ENCODE measurements at places on chromosomes 1 and 21.

DNA sequence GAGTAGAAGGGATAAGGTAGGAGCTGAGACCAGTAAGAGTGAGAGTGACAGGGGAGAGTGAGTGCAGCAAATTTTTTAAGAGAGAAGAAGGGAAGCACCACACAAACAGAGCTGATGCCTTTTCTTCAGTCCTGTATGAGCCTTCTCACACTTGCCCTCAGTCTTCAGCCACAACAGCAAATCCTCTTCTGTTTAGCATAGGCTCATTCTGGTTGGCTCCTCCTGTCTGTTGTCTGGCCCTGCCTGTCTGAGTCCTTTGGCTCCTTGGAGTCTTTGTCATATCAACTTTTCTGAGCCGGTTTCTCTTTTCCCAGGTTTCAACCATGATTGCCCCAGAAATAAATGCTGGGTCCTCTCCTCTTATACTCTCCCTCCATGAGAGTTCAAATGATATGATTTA lies 12.7 kb upstream of the CASQ1 start:
- DNase-seq = no peak

DNA sequence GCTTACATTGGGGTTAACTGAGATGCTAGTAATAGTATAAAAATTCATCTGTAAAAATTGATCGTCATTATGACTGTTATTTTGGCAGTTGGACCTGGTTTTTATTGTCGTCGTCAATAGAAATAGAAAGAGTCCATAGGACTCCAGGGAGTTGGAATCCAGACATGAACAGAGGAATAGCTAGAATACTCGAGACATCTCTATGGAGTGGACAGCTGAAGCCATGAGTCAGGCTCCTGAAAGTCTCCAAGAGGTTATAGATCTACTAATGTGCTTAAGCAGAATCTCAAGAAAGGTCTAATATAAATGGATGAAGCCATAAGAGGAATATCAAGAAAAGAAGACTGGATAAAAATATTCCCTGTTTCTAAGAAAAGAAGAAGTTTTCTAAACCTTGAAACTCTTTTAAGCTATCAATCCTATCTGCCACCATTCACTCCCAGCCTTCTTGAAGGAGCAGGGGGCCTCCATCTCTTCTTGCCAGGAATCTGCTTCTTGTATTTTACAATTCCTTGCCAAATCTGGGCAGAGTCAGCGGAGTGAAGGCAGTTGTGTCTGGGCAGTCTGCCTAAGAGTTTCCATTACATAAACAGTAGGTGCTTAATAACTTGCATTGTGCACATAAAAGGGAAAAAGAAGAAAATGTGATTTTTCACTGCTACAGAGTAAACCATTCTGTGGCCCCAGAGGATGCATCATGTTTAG lies 163.3 kb downstream of the ST6GALNAC5 start:
- no peak for DNase-seq

DNA sequence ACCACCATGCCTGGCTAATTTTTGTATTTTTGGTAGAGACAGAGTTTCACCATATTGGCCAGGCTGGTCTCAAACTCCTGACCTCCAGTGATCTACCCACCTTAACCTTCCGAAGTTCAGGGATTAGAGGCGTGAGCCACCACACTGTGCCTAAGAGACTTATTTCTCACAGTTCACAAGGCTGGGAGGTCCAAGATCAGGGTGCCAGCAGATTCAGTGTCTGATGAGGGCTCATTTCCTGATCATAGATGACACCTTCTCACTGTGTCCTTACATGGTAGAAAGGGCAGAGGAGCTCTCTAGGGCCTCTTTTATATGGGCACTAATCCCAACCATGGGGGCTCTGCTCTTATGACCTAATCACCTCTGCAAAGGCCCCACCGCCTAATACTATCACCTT lies 58.8 kb downstream of the ARHGEF10L start:
- DNase-seq = no peak

- no peak for DNase-seq
These were observed 16.4 kb downstream of the RPE65 start for GRCh38 chr1:68433395-68433794.

DNA sequence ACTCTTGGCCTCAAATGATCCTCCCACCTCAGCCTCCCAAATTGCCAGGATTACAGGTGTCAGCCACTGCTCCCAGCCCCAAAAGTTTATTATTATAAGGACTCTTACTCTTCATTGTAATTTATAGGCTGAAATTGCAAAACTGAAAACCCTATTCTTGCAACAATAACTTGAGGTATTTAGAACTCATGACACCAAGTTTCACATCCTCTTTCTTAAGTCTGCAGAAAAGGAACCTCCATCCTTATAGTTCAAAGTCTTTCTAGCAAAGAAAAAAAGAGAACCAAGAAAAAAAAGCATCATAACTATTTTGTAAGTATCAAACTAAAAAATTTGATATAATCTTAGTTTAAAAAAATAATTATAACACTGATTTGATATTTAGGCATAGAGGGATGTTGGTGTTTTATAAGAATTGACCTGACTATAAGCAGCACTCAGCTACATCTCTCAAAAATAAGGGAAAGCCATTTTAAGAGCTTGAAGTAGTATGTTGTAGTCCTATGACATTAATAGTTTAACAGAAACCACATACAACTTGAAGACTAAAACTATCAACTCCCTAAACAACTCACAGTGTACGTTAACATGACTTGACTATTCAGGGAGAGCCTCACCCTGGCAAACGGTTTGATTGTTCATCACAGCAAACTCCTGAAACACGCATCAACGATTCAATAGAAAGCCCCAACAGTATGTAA lies 122.4 kb downstream of the AKT3 start:
- DNase-seq = no peak

GRCh38 chr1:1794999-1795398 lies 16.7 kb upstream of the NADK start:
- no peak for DNase-seq

- DNase-seq = no peak
These were observed 89.8 kb upstream of the ARHGAP29 start for GRCh38 chr1:94327001-94327690.

DNA sequence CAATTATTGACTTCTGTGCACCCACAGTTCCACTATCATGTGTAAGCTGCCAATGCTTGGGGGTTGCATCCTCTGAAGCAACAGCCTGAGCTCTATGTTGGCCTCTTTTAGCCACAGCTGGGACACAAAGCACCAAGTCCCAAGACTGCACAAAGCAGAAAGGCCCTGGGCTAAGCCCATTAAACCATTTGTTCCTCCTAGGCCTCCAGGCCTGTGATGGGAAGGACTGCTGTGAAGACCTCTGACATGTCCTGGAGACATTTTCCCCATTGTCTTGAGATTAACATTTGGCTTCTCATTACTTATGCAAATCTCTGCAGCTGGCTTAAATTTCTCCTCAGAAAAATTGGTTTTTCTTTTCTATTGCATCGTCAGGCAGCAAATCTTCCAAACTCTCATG lies 123.7 kb upstream of the DEPDC1 start:
- no peak for DNase-seq

DNA sequence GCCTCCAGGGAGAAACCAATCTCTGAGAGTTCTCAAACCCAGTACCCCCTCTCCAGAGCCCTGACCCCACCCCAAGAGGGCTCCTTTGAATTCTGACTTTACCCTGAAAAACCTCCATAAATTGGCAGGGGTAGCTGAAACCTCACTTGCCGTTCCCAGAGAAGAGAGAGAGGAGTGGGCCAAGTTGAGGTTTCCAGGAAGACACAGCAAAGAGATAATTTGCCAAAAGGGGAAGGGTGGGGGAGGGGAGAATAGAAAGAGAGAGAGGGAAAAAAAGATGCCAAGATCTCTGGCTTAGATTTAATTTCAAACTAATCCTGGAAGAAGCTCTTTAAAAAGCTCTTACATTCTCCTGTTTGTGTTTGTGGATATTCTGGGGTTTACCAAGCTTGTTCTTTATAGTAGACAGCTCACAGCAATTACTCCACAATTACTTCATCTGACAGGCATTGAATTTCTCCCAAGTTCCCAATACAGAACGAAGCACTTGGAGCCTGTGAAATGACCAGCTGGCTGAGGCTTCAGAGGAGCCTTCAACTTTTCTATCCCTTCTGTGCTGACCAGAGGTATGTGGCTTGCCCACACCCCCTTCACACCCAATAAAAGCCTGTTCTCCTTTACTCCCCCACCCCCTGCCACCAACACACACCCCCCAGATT lies 1.1 kb upstream of the GRHL3 start:
- DNase-seq = no peak

GRCh38 chr21:28126521-28127174 lies 866.0 kb downstream of the LTN1 start:
- DNase-seq = no peak

GRCh38 chr21:15775981-15776380 lies 46.2 kb downstream of the USP25 start:
- no peak for DNase-seq

DNA sequence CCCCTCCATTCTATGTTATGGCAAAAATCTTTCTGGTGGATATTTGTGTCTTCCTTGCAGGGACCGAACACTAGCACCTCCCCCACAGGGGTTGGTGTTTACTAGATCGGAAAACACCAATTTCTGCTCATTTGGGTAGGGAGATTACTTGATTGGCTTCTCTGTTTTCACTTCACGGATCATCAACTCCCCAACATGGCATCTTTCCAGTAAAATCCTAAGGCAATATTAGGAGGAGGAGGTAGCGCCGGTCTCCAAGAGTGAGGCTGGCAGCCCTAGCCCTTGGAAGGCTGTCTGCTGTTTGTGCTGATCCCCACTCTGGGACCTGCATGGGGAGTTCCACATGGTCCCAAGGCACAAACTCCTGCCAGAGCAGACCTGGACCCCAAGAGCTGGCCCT lies 12.2 kb downstream of the VASH2 start:
- DNase-seq = no peak

DNA sequence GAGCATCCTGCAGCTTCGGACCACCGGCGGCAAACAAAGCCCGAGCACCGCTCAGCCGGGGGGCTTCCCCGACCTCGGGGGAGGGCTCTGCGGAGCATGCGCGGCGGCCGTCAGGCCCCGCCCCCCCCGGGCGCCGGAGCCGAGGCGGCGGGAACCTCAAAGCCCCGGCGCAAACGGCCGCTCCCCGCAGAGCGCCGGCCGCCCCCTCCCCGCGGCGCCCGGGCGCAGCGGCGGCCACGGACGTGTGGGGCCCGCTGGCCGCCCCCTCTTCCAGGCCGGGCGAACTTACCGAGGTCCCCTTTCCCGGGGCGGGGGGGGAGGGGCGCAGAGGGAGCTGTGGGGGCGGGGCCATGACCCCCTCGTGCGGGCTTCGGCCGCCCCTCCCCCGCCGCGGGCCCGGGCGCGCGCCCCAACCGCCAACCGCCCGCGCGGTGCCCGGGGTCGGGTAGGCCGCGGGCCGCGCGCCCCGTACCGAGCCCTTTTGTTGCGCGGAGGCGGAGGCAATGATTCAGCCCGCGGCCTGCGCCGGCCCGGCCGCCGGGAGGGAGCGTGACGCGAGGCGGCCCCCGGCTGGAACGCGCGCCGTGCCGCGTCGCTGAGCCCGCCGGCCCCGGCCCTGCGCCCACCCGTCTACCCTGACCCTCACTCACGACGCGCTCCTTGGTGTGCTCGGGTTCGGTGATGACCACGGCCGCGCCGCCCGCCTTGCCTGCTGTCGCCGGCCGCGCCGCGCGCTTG lies 1.7 kb downstream of the RCC2 start:
- no peak for DNase-seq

- no peak for DNase-seq
These were observed 76.1 kb downstream of the SH3BGR start for GRCh38 chr21:39527664-39528381.

GRCh38 chr21:19322360-19322759 lies 918.8 kb upstream of the TMPRSS15 start:
- no peak for DNase-seq

DNA sequence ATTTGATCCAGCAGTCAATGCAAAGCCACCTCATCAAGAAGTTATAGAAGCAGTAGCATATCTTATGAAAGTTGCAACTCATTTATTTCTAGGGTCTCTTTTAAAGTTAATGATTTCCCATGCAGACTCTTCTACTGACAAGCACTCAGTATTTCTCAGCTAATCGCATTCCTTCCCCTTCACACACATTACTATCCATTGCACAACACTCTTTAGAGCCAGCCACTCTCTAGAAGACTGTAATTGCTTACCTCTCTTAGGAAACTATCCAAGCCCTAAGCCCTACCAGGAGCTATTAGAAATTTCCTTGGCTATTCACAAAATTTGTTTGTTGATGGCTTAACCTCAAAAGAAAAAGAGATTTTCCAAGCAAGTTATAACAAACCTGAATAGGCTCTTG lies 106.0 kb downstream of the ADAMTS1 start:
- no peak for DNase-seq

DNA sequence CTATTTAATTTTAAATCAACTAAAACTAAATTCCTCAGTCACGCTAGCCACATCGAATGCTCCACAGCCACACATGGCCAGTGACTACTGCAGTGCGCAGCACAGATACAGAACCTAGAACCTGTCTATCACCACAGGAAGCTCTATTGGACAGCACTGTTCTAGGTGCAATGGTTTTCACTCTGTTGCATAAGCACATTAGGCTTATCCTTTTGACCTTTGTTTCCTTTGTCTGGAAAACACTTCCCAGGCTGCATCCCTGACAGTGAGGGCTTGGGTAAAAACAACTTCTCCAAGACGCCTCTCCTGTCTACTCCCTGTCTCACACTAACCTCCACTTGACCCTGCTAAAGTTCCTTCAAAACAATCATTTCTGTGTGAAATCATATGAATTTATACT lies 33.6 kb upstream of the RAP1GAP start:
- no peak for DNase-seq

GRCh38 chr1:19577036-19577435 lies 67.1 kb upstream of the NBL1 start:
- DNase-seq = no peak

DNA sequence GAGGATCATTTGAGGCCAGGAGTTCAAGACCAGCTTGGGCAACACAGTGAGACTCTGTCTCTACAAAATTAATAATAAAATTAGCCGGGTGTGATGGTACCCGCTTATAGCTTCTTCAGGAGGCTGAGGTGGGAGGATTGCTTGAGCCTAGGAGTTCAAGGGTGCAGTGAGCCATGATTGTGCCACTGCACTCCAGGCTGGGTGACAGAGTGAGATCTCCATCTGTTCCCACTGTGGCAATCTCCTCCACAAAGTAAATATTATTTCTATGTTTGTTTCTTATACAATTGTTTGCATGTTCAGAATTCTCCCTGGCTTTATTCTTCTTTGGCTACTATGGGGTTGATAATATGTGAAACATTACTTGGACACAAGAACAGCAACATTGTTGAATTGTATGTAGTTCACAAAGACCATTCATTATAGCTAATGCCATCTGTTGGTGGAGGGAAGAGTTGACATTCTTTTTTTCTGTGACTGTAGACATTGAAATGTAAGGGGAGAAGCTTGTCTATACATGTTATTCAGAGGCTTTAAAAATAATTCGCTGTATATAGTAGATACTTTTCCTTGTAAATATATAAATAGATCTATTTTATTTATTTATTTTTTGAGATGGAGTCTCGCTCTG lies 47.8 kb upstream of the SRSF10 start:
- no peak for DNase-seq

DNA sequence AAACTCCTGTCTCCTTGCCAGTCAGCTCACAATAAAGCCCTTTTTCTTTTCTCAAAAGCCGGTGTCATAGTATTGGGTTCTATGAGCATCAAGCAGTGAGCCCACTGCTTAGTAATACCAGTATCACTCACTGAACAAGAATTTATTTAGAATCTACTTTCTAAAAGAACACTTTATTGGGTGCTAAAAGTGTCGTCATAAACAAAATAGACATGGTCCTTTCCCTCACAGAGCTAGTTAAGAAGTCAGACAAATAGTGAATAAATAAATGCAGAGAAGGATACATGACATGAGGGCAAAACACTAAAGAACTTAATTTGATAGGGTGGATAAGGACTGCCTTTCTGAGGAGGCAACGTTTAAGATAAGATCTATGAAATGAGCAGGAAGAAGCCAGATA lies 32.2 kb downstream of the EVI5 start:
- no peak for DNase-seq

GRCh38 chr1:183609759-183610452 lies 19.6 kb upstream of the NCF2 start:
- DNase-seq = no peak

All from stimulated activated CD4-positive, alpha-beta T cell treated with anti-CD3 and anti-CD28 coated beads, Interleukin-1b, Interleukin-23, amount 100 ng/mL, for 1 hour (primary cell).